Renal pelvis (tissue), 12 donors: ENCODE measurements at places on chromosomes 13 and 19. TPM values are rescaled to one million over a fixed set of nuclear protein-coding genes. Genes with fewer than 3 reads are reported as not detected.

GRCh38 chr19:46571495-46571894 lies 29.6 kb upstream of the CALM3 start:
- DNase-seq = no peak

DNA sequence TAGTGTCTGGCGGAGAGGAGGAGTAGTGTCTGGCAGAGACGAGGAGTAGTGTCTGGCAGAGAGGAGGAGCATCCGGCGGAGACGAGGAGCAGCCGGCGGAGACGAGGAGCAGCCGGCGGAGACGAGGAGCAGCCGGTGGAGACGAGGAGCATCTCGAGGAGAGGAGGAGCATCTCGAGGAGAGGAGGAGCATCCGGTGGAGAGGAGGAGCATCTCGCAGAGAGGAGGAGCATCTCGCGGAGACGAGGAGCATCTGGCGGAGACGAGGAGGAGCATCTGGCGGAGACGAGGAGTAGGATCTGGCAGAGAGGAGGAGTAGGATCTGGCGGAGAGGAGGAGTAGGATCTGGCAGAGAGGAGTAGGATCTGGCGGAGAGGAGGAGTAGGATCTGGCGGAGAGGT lies 18.2 kb downstream of the C13orf46 start:
- no peak for DNase-seq

DNA sequence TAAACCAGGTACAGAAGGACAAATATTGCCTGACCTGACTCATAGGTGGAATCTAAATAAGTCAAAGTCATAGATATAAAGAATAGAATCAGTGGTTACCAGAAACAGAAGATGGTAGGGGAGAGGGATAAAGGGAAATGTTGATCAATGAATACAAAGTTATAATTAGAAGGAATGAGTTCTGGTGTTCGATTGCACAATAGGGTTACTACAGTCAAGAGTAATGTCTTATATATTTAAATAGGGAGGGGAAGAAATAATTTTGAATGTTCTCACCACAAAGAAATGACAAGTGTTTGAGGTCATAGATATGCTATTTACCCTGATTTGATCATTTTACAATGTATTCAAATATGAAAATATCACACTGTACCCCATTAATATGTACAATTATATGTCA lies 1541.2 kb downstream of the SLITRK1 start:
- no peak for DNase-seq

Gene CD33
- 2.5 TPM for polyA plus RNA-seq

Gene PLIN5
- polyA plus RNA-seq = 3.3 TPM

Gene BCAM
- polyA plus RNA-seq = 737 TPM

Gene KBTBD6
- 17.0 TPM for polyA plus RNA-seq
